ENCODE measurements at places on chromosomes 16 and 17. TPM values are rescaled to one million over a fixed set of nuclear protein-coding genes. Genes with fewer than 3 reads are reported as not detected.

Gene CDYL2
- 7.6 TPM for total RNA-seq

Gene CNTNAP4
- total RNA-seq, result not detected

Gene ITGAX
- 25.0 TPM for total RNA-seq

Gene PRDM7
- total RNA-seq, result not detected

DNA sequence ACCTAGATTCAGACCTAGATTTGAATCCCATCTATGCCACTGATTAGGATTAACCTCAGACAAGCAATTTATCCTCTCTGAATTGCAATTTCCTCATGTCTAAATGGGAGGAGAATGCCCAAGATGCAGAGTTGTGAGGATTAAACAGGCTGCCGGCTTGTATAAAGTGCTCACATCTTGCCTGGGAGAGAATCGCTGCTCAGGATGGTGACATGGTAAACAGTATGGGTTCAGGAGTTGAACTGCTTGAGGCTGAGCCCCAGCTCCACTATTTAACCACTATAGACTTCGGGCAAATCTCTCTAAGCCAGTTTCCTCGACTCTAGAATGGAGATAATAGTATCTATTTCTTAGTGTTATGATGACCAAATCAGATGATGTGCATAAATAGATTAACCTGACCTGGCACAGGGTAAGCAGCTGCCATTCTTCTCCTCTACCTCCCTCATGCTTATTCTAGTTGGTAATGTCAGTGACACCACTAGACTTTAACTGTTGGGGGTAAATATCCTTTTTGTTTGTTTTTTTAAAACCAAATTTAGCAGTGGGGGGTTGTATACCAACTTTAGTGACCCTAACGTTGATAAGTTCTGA is 732 bp upstream of the RPL27 start:
- DNase-seq, result no peak

- no peak for DNase-seq
Measured at GRCh38 chr17:42585353-42585752, 7.8 kb upstream of the PSMC3IP start.

- DNase-seq, result no peak
Measured at GRCh38 chr16:27455700-27456099, 53.7 kb downstream of the IL21R start.

GRCh38 chr17:74130841-74131240 is 72.6 kb upstream of the RPL38 start:
- no peak for DNase-seq

- peak; percentile 36 for DNase-seq
Measured at GRCh38 chr17:17343160-17343735, 40.1 kb downstream of the NT5M start.
